ENCODE measurements at places on chromosomes 1 and 21. TPM values are rescaled to one million over a fixed set of nuclear protein-coding genes. Genes with fewer than 3 reads are reported as not detected.
A peak's percentile ranks its signal among the peaks of the same experiment; 100 is the strongest.

Gene CASQ2
- 0.24 TPM for total RNA-seq

Gene BTG3
- 38.5 TPM for total RNA-seq

- DNase-seq = no peak
Measured at GRCh38 chr1:200231787-200232231, 178.0 kb downstream of the ZNF281 start.

- no peak for DNase-seq
Measured at GRCh38 chr21:31720330-31720729, 11.6 kb downstream of the SCAF4 start.

DNA sequence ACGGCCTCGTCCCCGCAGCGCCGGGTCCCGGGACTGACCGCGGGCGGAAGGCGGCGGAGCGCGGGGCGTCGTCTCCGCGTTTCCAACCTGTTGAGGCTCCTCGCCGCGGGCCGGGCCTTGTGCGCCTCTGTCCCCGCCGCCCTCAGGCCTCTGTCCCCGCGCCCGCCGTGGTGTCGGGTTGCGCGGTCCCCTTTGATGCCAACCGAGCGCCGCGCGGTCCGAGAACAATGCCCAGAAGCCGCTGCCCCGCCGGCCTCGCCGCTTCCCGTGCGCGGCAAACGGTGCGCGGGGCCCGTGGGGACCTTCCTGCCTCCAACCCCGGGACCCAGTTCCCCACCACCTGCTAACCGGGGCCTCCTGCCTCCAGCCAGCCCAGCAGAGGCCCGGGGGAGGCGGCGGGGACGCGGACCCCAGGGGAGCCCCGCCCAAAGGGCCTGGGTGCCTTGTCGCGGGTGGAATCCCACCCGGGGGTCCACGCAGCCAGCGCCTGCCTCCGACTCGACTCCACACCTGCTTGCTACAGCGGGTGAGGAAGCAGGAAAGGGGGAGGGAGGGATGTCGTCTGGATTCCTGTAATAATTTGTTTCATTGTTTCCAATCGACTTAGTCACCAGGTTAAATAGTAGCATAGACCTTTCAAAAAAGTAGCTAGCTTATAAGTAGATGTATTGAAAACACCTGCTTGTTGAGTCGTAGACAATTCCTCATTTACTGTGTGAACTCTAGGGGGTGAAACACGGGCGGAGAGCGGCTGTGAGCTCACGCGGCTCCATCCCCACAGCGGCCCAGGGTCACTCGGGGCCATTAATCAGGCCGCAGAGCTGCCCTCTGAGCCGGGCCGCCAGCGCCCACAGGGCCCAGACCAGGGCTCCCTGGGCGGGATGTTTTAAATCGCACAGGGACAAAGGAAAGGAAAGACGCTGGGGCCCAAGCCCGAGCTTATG is 1.1 kb downstream of the COL18A1 start:
- DNase-seq = no peak

DNA sequence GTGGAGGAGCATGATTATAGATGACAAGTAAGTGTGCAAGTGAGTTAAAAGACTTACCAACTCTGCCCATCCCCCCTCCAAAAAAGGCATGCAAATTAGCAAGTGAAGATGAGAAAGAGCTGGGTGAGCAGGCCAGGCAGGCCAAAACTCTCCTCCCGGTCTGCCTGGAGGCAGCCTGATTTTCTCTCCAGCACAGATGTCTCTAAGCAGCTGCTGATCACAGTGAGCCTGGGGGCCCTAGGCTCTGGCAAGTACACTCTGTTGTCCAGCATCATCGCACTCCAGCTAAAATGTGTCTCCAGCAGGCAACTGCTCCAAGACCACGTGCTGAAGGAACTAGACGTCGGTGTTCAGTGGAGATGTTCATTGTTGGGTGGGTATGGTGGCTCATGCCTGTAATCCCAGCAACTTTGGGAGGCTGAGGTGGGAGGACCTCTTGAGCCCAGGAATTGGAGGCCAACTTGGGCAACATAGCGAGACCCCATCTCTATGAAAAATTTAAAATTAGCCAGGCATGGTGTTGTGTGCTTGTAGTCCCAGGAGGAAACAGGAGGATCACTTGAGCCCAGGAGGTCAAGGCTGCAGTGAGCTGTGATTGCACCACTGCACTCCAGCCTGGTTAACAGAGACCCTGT is 56.7 kb upstream of the PUM1 start:
- DNase-seq = no peak

- DNase-seq = no peak
Measured at GRCh38 chr1:193434319-193434718, 247.9 kb upstream of the B3GALT2 start.

DNA sequence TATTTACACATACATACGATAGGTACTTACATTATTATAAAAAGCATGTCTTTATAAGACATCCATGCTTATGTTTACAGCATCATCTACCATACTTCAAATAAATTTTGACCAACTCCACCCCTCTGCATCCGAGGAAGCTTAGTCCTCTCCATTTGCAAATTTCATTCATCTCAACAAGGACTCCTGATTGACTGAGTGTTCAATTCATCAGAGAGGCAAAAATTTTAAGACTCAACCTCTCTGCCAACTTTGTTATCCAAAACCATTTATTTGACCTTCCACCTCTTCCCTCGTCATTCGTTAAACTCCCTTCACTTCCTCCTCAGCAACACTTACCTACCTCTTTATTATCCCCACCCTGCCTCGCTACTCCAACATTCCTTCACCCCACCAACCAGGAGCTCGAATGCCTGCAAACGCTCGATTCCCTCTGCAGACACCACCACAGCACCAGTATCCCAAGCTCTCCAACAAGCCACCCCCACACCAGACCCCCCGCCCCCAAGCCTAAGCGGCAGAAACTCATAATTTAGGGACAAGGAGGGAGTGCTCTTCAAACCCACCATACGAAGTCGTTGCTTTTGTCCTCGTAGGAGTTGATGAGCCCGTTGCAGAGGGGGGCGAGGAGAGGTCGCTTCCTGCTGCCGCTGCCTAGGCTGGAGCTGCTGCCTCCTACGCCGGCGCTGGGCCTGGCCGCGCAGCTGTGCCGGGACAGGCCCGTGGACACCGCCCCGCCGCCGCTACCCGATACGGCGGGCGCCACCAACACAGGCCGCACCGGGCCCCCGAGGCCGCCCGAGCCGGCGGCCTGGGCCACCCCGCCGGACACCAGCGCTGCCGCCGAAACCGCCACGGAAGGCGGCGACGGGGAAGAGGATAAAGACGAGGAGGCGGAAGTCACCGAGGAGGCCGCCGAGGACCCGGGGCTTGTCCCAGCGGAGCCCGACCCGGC is 803 bp downstream of the COP1 start:
- DNase-seq = no peak

DNA sequence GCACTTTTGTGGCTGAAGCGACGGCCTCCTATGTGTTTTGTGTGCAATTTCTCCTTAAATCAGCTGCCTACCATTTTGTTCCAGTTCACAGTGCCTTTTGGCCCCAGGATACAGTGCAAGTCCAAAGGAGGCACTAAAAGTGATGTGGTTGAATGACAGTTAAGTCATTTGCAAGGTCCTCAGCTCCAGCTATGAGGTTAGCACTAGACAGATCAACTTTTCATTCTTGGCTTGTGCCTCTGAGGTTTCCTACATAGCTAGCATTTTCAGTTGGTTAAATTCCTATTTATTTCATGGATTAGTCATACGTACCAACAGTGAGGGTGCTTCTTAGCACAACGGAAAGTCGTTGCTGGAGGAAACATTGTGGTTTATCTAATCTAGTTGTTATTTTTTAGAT is 59.3 kb upstream of the NTPCR start:
- peak; percentile 7 for DNase-seq

DNA sequence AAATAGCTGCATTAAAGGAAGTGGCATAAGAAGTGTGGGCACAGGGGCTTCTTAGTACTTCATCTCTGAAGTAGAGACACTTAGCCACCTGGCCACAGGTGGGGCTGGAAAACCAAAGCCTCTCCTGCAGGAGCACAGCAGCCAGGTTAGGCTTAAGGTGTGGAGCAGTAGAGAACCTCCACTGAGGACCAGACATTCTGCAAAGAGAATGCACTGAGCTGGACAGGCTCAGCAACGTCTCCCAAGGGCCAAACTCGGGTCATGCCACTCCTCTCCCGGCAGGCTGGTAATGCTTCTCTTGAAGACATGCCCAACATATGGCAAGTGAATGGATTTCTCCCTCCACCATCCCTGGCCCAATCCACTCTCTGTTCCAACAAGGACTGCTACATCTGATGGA is 33.0 kb upstream of the LRRC38 start:
- no peak for DNase-seq

GRCh38 chr1:207453710-207454045 is 450 bp upstream of the CR2 start:
- DNase-seq = no peak

Data from mesothelial cell of epicardium (in vitro differentiated cells).